ENCODE measurements at places on chromosomes 4 and X. TPM values are rescaled to one million over a fixed set of nuclear protein-coding genes. Genes with fewer than 3 reads are reported as not detected.

DNA sequence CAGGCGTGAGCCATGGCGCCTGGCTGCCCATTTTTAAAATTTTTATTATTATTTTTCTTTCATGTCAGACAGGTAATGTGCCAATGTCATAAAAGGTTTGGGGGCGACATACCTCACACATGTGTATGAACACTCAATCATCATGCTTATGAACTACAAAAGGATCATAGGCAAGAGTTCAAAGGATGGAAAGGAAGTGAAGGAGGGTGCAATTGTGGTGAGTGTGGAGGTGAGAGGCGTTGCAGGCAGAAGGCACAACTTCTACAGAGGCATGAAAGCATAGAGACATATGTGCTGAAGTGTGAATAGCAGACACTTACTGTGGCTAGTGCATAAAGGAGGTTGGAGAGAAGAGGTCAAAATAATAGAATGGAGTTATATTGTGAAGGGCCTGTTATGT lies 4.0 kb downstream of the IGFBP7 start:
- no peak for DNase-seq

The SOX3 gene
- not detected for total RNA-seq

The MAB21L2 gene
- not detected for total RNA-seq

GRCh38 chr4:146058531-146058930 lies 117.0 kb upstream of the LSM6 start:
- no peak for DNase-seq

DNA sequence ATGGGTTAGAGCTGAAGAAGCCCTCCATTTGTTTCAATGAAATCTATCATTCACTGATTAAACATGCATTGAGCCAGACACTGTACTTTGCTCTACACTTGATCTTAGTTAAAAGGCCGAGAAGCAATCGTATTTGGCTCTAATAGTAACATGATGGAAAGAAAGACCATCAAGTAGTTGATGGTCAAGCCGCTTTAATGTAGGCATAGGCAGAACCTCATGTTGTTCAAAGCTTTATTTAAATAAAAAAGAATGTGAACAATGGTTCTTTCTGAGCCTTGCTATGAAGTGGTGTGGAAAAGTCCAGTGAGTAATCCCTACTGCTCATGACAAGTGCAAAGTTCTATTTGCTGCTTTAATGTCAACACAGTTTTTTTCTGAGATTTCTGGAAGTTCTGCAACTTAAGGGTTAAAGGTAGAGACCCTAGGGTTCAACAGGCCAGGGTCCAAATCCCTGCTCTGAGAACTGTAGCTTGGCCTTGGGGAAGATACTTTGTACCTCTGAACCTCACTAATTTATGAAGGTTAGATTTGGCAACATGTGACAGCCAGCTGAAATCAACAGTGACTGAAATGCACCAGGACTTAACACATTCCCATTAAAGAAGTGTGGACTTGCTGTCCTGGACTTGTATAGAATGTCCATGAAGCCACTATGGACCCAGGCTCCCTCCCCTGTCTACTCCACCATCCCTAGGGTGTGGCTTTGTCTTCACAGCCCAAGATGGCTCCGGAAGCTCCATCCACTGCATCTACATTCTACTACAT lies 17.9 kb upstream of the LAP3 start:
- no peak for DNase-seq

- peak; percentile 71 for DNase-seq
Measured at GRCh38 chr4:123477711-123478209, 81.2 kb downstream of the SPRY1 start.

The GYPA gene
- total RNA-seq, result not detected

All from activated naive CD4-positive, alpha-beta T cell treated with anti-CD3 and anti-CD28 coated beads, Interleukin-2, amount 50 U/mL, for 72 hours (primary cell).